ENCODE measurements at places on chromosomes 7 and 10.

DNA sequence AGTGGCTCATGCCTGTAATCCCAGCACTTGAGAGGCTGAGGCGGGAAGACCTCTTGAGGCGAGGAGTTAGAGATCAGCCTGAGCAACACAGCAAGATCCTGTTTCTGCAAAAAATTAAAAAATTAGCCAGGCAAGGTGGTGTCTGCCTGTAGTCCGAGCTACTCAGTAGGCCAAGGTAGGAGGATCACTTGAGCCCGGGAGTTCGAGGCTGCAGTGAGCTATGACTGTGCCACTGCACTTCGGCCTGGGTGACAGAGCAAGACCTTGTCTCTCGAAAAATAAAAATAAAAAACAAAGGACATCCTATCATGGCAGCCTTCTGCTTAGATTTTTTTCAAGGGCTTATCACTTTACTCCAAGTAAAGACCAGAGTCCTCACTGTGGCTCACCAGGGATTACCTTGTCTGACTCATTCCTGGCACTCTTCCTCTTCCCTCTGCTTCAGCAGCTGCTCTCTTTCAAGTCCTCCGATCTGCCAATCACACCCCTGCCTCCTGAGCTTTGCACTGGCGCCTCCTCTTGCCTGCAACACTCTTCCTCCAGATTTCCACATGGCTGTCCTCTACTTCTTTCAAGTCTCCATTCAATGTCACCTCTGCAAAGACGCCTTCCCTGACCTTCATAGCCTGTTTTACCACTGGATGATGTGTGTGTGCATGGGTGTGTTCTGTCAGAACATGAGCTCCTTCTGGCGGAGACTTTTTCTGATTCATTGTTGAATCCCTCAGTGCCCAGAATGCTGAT, 7.7 kb downstream of the PRTFDC1 start:
- no peak for DNase-seq

DNA sequence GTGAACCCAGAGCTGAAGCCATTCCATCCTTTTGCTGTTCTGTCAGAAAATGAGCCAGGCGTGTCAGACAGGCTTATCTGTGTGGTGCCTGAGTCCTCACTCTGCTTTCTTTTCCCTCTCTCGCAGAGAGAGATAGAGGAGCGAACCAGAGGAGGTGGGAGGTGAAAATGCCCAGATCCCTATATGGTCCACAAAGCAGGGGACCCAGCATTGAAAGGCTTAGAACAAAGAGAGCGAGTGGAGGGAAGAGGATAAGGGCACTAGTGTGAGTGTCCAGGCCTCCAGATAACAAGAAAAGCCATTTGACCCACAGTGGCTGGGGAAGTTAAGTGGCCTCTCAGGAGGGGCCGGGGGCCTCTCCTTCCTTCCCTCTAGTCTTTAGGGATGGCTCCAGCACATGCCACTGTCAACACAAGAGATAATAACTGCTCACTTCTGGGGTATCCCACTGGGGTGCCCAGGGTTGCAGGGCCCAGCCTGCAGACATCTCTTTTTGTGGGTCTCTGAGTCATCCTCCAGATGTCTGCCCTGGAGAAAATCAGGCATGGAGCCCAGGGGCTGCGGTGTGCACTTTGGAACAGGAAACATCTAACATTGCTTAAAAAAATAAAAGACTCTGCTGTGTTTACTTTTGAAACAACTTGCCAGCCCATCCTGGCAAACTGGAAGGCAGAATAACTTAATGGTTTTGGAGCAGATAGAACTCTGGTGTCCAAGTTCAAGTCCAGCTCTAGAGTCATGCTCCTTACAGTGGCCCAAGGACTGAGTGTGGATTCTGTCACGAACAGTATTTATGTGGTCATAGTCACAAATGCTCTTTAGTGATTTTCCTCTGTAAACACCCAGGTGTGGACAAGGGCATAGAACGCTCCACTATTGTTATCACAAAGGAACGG, 189.5 kb downstream of the CXCL12 start:
- DNase-seq = no peak

DNA sequence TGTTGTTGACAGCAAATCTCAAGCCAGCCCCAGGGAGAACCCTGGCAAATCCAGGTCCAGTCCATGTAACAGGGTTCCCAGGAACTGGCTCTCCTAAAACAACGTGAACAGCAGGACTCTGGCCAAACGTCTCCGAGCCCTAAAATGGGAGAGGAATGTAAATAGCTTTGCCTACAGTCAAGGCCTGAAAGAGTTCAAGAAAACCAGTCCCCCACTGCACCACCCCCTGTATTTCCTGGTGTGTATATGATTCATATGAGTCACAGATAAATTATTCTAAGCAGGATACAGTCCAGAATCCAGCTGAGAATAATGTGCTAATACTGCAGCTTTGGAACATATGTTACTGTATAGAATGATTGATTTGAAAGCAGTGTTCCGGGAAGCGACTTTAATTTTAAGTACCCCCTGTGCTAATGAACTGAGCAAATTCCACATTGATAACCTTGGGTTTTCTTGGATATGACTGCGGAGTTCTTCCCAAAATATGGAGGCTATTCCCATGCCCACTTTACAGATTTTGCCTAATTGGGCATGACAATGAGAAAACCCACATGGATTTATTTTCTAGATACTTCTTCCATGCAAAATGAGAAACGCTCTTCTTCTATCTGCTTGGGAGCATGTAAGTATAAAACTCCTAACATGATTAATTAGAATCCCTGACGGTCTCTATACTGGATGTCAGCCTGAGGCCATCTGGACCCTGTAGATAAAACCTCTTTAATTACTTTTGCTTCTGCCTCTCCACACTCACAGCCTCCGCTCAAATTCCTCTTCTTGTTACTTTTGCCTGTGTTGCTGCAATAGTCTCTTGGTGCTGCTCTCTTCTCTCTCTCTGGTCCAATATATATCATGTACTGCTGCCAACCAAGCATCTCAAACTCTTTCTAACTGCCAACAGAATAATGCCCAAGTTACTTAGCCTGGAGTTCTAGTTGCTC, 50.2 kb downstream of the LAMB4 start:
- no peak for DNase-seq

DNA sequence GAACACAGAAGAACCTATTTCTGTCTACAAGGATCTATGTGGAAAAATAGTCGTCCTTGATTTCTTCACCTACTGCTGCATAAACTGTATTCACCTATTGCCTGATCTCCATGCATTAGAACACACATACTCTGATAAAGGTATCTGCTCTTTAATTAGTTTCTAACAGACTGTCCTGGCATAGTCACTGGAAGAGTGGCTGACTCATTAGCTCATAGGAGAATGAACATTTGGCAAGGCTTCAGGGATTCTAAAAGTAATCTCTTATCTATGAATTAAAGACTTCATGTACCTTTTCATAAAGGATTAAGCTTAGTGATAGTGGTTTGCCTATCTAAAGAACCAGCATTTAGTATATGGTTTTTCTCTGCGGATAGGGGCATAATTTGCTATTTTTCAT, 4.1 kb downstream of the NHLRC2 start:
- no peak for DNase-seq

GRCh38 chr7:78959477-78959876, 494.0 kb downstream of the MAGI2 start:
- DNase-seq = no peak

DNA sequence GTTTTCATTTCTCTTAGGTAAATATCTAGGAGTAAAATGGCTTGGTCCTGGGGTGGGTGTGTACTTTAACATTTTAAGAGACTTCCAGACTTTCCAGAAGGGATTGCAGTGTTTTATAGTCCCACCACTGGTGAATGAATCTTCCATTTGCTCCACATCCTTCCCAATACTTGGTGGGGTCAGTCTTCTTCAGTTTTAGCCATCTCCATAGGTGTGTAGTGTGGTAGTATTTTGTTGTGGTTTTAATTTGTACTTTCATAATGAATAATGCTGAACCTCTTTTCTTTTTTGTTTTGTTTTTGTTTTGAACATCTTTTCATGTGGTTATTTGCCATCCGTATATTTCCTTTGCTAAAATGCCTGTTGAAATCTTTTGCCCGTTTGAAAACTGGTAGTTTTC, 86.4 kb downstream of the ANKRD61 start:
- no peak for DNase-seq

DNA sequence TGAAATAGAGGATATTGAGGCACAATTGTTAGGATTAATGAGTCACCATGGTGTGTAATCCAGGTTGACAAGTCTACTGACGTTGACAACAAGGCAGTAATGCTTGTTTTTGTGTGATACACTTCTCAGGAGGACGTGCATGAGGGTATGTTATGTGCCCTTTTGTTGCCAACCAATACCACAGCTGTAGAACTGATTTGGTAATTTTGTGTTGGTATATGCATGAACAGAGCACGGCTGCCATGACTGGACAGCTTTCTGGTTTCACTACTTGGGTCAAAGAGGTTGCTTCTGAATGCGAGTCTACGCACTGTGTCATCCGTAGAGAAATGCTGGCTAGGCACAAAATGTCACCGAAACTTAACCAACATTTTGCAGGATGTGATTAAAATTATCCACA, 32.9 kb downstream of the PHTF2 start:
- DNase-seq = no peak

GRCh38 chr7:89837515-89837914, 316.8 kb upstream of the STEAP1 start:
- no peak for DNase-seq

DNA sequence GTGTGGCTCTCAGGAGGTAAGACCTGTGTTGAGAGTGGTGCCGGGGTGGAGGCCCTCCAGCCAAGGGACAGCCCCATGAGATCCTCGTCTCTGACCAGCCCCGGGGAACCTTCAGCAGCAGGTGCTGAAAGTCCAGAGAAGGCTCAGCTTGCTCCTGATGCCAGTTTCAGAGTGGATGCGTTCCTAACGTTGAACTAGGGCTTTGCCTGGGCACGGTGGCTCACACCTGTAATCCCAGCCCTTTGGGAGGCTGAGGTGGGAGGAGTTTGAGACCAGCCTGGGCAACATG, 45.7 kb downstream of the BAIAP2L1 start:
- no peak for DNase-seq

DNA sequence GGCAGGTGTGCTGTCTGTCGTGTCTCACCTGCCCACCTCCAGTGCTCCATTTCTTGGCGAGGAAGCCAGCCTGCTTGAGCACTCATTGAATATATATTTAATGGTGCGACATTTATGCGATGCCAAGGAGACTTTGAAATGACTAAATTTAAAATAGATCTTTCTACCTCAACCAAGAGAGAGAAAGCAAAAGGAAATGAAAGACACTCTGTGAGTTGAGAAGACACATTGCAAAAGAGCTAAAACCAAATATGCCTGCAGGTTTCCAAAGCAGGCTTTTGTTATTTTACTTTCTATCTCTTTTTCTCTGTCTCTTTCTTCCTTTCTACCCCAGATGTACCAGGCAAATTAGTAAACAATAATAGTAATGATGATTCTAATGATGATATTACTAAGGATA, 53.6 kb upstream of the AOAH start:
- DNase-seq = no peak

DNA sequence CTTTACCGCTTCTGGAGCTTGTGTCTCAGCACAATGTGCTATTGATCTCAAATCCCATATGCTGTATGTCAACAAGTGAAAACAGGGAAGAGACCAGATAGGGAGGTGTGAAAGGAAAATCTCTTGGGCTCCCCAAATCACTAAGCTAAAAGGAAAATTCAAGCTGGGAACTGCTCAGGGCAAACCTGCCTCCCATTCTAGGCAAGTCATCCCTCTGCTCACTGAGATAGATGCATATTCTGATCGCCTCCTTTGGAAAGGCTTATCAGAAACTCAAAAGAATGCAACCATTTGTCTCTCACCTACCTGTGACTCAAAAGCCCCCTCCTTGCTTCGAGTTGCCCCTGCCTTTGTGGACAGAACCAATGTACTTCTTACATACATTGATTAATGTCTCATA, 161.1 kb upstream of the LYZL1 start:
- no peak for DNase-seq

DNA sequence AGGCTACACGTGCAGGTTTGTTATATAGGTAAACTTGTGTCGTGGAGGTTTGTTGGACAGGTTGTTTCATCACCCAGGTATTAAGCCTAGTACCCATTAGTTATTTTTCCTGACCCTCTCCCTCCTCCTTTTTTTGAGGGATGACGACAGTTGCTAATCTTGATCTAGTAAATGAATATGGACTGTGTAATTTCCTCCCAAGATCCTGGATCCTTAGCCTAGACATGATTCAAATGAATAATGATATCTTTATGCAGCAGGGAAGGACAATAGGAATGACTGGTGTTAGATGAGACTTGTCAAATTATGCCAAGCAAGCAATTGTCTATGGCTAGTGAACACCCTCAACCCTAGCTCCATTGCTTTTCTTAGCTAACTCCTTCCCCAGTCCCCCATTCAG, 156.2 kb downstream of the PLPP4 start:
- no peak for DNase-seq

- DNase-seq = no peak
Measured at GRCh38 chr7:35019179-35019729, 18.0 kb downstream of the DPY19L1 start.

DNA sequence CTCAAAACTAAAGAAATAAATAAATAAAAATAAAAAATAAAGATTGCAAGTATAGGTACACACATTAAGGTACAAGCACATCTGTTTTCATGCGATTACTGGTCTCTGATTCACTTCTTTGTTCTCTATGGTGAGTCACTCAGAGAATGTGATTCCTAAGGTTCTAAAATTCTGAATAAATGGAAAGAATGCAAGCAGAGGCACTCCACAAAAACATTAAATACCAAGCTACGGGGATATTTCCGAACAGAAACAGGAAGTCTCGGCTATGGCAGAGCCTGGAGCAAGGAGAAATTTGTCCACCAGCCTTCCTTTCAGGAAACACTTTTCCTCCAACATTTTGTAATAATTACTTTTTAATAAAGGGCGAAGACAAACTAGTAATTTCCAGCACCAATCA, 1.4 kb downstream of the VOPP1 start:
- no peak for DNase-seq
